ENCODE measurements at places on chromosomes 4 and X.

- DNase-seq = no peak
These were observed 9.2 kb downstream of the GUCY1A1 start for GRCh38 chr4:155675709-155676429.

GRCh38 chr4:2689825-2690700 lies 66.1 kb downstream of the TNIP2 start:
- DNase-seq = no peak

- DNase-seq = no peak
These were observed 316.1 kb upstream of the ZFP42 start for GRCh38 chr4:187679450-187679849.

DNA sequence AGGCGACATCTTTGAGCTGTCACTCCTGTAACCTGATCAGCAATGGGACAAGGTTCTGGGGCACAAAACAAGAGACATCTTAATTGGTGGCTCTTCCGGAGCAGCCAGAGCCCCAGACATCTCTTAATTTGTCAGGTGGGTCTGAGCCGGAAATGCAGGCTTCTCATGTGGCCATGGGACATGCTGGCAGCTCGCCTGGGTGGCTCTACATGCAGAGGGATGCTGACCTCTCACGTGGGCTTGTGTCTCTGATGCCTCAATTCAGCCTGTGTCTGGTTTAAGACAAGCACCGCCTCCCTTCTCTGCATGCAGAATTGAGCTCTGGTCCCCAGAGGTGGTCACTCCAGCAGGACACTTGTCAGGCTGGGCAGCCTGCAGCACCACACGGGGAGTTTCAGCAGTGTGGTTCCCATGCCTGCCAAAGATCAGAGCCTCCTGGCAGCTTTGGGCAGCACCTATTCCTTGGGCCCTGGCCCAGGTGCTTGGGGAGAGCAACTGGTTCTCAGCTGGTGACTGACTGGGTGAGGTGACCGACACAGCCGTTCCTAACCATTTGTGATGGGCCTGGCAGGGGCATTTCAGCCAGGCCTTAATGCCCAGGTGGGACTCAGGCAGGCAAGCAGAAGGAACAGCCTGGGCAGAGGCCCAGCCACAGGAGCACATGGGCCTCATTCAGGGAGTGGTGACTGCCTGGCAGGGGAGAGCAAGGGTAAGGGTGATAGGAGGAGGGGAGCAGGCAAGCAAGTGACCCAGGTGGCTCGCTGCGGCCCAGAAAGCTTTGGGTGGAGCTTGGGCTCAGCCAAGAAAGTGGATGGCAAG lies 53.4 kb downstream of the HMX1 start:
- no peak for DNase-seq

DNA sequence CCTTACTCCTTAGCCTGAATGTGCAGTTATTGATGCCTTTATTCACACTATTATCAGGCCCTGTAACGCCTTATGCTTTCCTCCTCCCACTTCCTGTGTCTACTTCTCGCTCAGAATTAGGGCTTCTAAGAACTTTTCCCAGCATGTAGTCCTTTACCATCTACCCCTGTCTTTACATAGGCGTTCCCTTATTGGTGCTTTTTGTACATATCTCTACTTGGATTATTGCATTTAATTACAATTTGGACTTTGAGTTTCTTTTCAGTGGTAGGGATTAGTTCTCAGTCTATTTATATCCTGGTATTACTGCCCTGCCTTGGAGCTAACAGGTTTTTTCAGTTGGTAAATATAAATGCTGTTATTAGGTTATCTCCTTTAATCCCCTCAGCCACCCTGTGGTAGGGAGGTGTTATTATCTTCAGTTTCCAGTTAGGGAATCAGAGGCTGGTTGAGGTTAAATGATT lies 84.0 kb downstream of the RBPJ start:
- no peak for DNase-seq

DNA sequence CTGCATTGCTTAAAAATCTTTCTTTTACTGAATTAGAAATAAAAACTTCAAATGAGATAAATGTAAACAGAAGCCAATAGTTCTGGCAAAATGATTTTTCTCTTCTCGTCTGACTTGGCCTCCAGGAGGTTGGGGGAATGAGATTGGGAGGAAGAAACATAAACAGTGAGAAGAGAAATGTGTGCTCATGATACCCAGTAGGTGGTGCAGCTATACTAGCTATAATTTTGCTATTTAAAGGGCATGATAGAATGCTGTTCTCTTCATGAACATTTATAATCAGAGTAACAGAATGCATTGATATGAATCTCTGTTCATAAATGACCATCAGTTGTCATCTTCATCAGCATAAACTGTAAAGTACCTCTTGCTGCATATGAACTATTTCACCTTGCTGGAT lies 85.5 kb downstream of the TACR3 start:
- no peak for DNase-seq
